Calu3 (cell line): ENCODE measurements at places on chromosomes 4 and X. TPM values are rescaled to one million over a fixed set of nuclear protein-coding genes. Genes with fewer than 3 reads are reported as not detected.
A peak's percentile ranks its signal among the peaks of the same experiment; 100 is the strongest.

DNA sequence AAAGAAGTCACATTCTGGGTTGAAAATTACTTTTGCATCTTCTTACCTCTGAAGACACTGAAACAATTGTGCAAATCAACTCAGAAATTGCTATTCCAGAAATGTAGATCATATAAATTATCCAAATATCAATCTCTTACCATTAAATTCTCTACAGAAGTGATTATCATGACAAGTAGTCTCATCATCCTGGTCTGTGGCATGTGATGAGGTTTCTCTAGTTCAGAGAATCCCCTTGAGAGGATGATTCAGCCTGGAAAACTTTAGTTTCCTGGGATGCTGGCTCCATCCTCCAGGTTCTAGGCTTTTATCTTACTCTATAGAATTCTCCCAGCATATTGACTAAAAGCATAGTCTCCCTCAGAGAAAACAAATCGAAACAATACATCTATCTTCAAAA lies 76.2 kb upstream of the S100G start:
- no peak for DNase-seq
- H3K27me3 ChIP-seq = no peaks in the 10 kb centered on the region
- no peaks in the 10 kb centered on the region for H3K4me1 ChIP-seq
- no peak overlapping the region for H3K4me3 ChIP-seq
- no peaks in the 10 kb centered on the region for H3K36me3 ChIP-seq

The SMIM14 gene
- 19.5 and 22.2 TPM in 2 replicates for total RNA-seq

GRCh38 chr4:40763228-40763716 lies 13.5 kb downstream of the NSUN7 start:
- no peaks in the 10 kb centered on the region for H3K36me3 ChIP-seq
- DNase-seq = no peak
- no peak overlapping the region for H3K4me3 ChIP-seq
- H3K4me1 ChIP-seq = no peaks in the 10 kb centered on the region
- H3K27ac ChIP-seq = no peak overlapping the region

The PRSS12 gene
- 44.4 and 48.7 TPM in 2 replicates for total RNA-seq

DNA sequence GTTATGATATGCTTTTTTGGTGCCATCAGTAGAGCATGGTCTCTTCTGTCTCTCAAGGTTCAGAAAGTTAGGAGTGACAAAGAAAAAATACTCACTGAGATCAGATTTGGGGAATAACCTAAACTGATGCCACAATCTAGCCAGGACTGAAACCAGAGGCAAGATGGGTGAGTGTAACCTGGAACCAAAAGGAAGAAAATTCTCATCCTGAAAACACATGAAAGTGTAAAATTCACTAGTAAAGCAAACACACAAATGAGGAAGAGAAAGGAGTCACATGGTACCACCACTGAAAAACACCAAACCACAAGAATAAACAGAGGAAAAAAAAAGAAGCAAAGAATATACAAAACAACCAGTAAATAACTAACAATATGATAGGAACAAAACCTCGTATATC lies 96.4 kb downstream of the ANXA10 start:
- H3K36me3 ChIP-seq = peaks cover 5% of the 10 kb centered on the region
- H3K4me1 ChIP-seq = no peaks in the 10 kb centered on the region
- H3K27me3 ChIP-seq = no peaks in the 10 kb centered on the region
- DNase-seq = no peak
- no peak overlapping the region for H3K27ac ChIP-seq

The OPRPN gene
- not detected in 2 replicates for total RNA-seq

GRCh38 chrX:133881893-133882292 lies 103.5 kb downstream of the GPC3 start:
- H3K27ac ChIP-seq = no peak overlapping the region
- DNase-seq = no peak
- no peaks in the 10 kb centered on the region for H3K36me3 ChIP-seq
- no peak overlapping the region for H3K4me3 ChIP-seq
- H3K27me3 ChIP-seq = no peaks in the 10 kb centered on the region

The RNF175 gene
- 0.54 and 0.66 TPM in 2 replicates for total RNA-seq

DNA sequence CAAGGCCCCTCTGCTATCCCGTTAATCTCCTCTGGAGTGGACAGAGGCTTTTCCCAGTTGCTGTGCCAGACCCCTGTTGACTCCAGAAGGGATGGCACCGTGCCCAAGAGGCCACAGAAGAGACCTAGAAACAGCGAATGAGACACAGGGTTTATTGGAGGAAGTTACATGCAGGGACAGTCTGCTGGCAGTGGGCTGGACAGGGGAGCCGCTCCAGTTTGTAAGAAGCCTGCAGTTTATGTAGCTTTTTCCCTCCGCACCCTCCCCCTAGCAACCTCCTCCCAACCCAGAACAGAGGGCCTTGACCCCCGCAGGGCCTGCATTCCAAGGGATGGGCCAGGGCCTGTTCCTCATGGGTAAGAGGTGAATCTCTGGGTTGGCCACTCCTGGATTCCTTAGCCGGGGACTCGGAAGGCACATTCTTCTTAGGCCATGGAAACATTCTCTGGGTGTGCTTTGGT lies 216.8 kb upstream of the PSAPL1 start:
- no peak overlapping the region for H3K27ac ChIP-seq
- no peak overlapping the region for H3K4me3 ChIP-seq
- peaks cover 18% of the 10 kb centered on the region for H3K27me3 ChIP-seq
- no peak for DNase-seq
- H3K36me3 ChIP-seq = no peaks in the 10 kb centered on the region

DNA sequence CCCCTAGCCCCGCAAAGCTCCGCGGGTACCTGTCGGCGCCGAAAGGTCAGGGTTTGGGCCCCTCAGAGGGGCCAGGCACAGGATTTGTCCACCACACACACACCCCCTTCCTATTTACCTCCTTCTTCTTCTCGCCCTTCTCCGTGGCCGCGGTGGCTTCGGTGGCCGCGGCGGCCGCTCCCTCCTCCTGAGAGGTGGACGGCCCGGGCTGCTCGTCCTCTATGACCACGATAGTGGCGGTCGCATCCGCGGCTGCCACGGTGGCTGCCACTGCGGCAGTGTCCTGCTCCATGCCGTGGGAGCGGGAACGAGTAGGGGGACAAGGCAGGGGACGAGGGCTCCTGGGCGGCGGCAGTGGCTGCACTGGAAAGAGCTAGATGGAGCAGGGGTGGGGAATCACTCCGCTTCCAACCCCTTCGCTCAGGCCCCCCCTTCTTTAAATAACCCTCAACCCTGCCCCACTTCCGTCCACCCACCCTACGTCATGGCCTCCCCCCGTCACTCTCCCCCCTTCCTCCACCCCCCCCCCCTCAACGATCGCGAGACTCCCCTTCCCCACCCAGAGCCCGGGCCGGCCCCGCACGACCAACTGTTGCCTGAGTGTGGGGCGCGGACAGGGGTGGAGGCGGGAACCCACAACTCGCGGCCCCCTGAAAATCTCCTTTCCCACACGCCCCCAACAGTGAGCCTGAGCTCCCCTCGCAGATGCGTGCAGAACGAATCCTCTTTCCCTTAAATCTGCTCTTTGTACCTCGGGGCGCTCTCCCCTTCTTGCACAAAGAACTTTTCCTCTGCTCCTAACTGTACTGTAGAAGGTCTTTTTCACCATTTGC lies at the start of gene SMARCA1:
Gene SMARCA1 (minus strand): TSS at position 412 of the 833 bp plus-strand sequence. CDS start 120 bp downstream, at position 292.
- peaks cover 22% of the 10 kb centered on the region for H3K36me3 ChIP-seq
- H3K4me3 ChIP-seq = peak within 1 kb of the TSS; percentile 88
- peak within 1 kb of the TSS; percentile 70 for H3K27ac ChIP-seq
- H3K27me3 ChIP-seq = peaks cover 14% of the 10 kb centered on the region
- DNase-seq = peak; percentile 2
- no peaks in the 10 kb centered on the region for H3K4me1 ChIP-seq

The PTPN13 gene
- 22.2 and 23.3 TPM in 2 replicates for total RNA-seq

DNA sequence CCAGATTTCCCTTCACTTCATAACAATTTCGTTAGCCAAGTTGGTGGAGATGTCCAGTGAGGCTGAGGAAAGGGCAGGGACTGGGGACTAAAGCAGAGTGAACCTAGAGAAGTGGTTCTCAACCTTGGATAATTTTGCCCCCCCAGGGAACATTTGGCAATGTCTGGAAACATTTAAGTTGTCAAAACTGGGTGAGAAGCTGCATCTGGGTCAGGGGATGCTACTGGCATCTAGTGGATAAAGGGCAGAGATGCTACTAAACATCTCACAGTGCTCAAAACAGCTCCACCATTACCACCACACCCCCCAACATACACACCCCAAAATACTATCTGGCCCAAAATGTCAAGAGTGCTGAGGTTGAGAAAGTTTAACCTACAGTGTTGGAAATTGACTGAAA lies 32.0 kb upstream of the FGF16 start:
- no peaks in the 10 kb centered on the region for H3K36me3 ChIP-seq
- peaks cover 25% of the 10 kb centered on the region for H3K27me3 ChIP-seq
- H3K27ac ChIP-seq = no peak overlapping the region
- no peak overlapping the region for H3K4me3 ChIP-seq
- H3K4me1 ChIP-seq = no peaks in the 10 kb centered on the region
- no peak for DNase-seq

GRCh38 chr4:40840255-40840984 lies 90.7 kb downstream of the NSUN7 start:
- H3K36me3 ChIP-seq = no peaks in the 10 kb centered on the region
- no peak for DNase-seq
- H3K4me3 ChIP-seq = no peak overlapping the region
- H3K27me3 ChIP-seq = no peaks in the 10 kb centered on the region

The PRDM8 gene
- total RNA-seq = 1.8 and 2.4 TPM in 2 replicates

DNA sequence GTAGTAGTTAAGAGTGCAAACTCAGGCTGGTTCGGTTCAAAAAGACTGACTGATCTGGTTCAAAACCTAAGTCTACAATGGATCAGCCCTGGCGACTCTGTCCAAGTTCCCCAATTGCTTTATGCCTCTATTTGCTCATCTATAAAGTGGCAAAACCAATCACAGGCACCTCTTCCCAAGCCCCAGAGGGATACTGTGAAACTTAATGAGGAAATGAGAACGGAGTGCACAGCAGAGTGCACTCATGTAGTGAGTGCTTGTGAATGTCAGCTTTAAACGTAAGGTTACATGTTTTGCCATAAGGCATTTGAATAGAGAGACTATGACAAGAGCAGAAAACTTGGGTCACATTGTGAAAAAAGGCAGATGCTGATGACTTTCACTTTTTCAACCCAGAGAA lies 199.7 kb upstream of the KLF3 start:
- no peak overlapping the region for H3K27ac ChIP-seq
- no peaks in the 10 kb centered on the region for H3K27me3 ChIP-seq
- H3K4me1 ChIP-seq = no peaks in the 10 kb centered on the region
- no peak overlapping the region for H3K4me3 ChIP-seq
- no peak for DNase-seq

DNA sequence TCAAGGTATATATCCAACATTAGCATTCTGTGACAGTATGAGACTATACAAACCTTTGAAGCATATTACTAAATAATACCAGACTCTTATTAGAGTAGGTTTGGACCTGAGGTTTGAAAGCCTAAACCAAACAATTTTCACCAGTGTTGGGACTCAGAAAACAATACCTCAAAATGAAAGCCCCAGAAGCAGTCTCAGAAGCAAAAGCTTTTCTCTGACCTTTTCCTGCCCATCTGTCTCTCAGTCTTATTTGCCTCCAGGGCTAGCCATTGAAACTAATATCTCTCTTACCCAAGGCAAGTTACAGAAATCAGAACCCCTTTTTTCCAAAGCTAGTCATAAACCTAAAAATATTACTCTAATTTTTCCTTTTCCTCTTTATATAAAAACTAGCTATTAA lies 163.3 kb downstream of the PTCHD1 start:
- no peak overlapping the region for H3K4me3 ChIP-seq
- H3K27ac ChIP-seq = no peak overlapping the region
- H3K27me3 ChIP-seq = no peaks in the 10 kb centered on the region
- H3K4me1 ChIP-seq = peaks cover 37% of the 10 kb centered on the region
- no peak for DNase-seq

DNA sequence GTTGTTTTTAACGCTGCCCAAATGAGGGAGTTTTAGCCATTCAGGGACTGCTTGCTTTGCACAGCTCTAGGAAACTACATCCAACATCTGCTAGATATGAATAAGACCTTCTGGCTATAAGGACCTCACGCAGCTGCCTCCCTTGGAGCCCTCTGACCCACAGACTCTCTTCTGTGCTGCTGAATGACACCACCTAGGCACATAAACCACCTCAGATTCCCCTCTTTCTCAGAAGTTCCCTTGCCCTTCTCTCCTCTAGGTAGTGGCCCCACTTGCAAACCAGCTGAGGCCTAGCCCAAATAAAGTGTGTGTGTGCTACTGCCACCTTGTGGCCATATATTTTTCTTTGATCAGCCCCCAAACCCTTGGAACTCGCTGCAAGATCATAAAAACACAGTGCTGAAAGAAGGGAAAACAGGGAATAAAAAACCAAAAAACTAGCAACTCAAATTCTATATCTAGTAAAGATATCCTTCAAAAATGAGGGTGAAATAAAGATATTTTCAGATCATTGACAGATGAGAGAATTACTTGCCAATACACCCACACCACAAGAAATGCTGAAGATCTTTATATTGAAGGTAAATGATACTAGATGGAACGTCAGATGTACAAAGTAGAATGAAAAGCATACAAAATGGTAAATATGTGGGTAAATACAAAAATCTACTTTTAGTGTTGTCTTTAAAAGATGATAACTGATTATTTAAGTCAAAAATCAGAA lies 265.9 kb downstream of the ADAMTS3 start:
- H3K27me3 ChIP-seq = no peaks in the 10 kb centered on the region
- no peaks in the 10 kb centered on the region for H3K36me3 ChIP-seq
- DNase-seq = peak; percentile 48
- no peaks in the 10 kb centered on the region for H3K4me1 ChIP-seq
- H3K4me3 ChIP-seq = no peak overlapping the region

DNA sequence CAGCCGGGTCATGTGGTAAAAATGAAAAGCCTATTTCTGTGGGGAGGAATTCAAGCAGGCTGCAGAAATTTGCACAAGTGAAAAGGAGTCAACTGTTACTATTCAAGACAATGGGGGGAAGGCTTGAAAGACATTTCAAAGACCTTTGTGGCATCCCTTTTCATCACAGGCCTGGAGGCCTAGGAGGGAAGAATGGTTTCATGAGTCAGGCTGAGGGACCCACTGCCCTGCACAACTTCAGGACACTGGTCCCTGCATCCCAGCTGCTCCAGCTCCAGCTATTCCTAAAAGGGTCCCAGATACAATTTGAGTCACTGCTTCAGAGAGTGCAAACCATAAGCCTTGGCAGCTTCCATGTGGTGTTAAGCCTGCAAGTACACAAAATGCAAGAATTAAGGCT lies 85.3 kb upstream of the POU3F4 start:
- no peaks in the 10 kb centered on the region for H3K36me3 ChIP-seq
- H3K27ac ChIP-seq = no peak overlapping the region
- H3K27me3 ChIP-seq = no peaks in the 10 kb centered on the region
